Tracheal epithelial cell (primary cell): ENCODE measurements at places on chromosomes 3 and 15. TPM values are rescaled to one million over a fixed set of nuclear protein-coding genes. Genes with fewer than 3 reads are reported as not detected.

The TJP1 gene
- 56.7 and 78.8 TPM in 2 replicates for total RNA-seq

The RTP2 gene
- total RNA-seq, result not detected in 2 replicates

The FGF12 gene
- 0.24 TPM in 1 of 2 replicates, not detected in the other for total RNA-seq

The IL17RC gene
- total RNA-seq, result 23.6 and 46.9 TPM in 2 replicates

The MRPS11 gene
- 14.5 and 23.4 TPM in 2 replicates for total RNA-seq

The ILDR1 gene
- 0.96 and 2.6 TPM in 2 replicates for total RNA-seq

The ANXA2 gene
- total RNA-seq, result 4,490 and 4,964 TPM in 2 replicates

The AP3B2 gene
- 1.2 TPM in 1 of 2 replicates, not detected in the other for total RNA-seq

The CCRL2 gene
- 0.24 TPM in 1 of 2 replicates, not detected in the other for total RNA-seq

The CEMIP gene
- total RNA-seq, result 0.72 and 0.85 TPM in 2 replicates

The DLEC1 gene
- not detected in 2 replicates for total RNA-seq

The ZIC1 gene
- total RNA-seq, result not detected in 2 replicates

The TM4SF18 gene
- 0.21 and 8.0 TPM in 2 replicates for total RNA-seq

The STARD9 gene
- 0.43 and 2.4 TPM in 2 replicates for total RNA-seq

The DNAH1 gene
- total RNA-seq, result 0.85 and 0.96 TPM in 2 replicates

The ERICH6 gene
- total RNA-seq, result under 0.01 and 0.24 TPM in 2 replicates
